ENCODE measurements at places on chromosomes 1 and 21.

GRCh38 chr1:180778782-180779398, 133.8 kb upstream of the KIAA1614 start:
- no peak for DNase-seq

DNA sequence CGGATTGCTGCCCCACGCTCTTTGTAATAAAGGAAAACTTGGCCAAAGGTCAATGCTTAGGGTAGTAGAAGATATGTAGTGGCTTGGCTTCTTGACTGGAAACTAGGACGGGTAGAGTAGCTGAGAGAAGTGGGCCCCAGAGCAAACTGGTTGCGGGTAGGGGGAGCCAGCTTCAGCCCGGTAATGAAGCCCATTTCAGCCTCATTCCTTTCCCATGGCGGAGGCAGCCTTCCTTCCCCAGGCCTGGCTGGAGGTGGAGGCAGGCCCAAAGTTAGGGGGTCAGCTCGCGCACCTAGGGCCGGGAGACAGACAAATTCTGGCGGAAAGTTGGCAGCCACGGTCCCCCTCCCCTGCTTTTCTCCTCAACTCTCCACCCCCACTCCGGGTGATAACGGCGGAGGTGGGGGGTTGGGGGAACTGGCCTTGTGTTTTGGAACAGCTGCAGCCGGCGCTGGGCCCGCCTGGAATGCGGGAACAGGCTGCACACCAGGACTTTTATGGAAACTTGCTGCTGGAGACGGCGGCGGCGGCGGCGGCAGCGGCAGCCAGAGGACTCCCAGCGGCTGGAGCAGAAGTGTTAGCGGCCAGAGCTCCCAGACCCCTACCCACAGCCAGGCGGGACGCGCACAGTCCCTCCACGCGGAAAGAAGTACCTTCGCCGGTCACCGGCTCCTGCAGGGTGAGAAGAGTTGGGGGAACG, at the start of gene NEXN:
NEXN (plus strand) TSS at position 544 of the 700 bp plus-strand sequence. CDS start 27,483 bp downstream, outside the sequence.
- peak; percentile 41 for DNase-seq

DNA sequence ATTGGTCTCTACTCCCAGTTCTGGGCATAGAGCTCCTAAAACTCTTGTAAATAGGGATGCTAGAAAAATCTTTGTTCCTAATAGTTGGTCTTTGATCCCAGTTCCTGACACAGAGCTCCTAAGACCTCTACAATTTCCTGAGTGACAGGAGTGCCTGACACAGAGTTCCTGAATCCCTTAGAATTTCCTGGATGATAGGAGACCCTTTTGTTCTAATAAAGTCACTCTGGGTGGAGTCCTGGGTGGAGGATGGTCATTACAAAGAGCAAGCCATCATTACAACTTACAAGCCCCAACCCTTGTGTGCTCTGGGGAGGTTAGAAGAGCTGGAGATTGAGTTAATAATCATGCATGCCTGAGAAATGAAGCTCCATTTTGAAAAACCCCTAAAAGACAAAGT, 58.4 kb downstream of the ZZZ3 start:
- DNase-seq = no peak

- DNase-seq = no peak
These were observed 65.8 kb upstream of the KRTAP11-1 start for GRCh38 chr21:30947141-30947540.

DNA sequence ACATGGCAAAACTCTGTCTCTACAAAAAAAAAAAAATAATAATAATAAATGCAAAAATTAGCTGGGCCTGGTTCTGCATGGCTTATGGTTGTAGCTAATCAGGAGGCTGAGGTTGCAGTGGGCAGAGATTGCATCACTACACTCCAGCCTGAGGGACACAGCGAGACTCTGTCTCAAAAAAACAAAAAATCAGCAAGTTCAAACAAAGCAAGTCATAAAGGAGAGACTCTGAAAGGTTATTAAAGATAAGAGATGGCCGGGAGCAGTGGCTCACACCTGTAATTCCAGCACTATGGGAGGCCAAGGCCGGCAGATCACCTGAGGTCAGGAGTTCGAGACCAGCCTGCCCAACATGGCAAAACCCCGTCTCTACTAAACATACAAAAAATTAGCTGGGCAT, 28.8 kb downstream of the COP1 start:
- no peak for DNase-seq

GRCh38 chr1:197183195-197183748, 36.8 kb upstream of the ASPM start:
- DNase-seq = no peak

- no peak for DNase-seq
These were observed 4.5 kb upstream of the FAM177B start for GRCh38 chr1:222732216-222733159.

DNA sequence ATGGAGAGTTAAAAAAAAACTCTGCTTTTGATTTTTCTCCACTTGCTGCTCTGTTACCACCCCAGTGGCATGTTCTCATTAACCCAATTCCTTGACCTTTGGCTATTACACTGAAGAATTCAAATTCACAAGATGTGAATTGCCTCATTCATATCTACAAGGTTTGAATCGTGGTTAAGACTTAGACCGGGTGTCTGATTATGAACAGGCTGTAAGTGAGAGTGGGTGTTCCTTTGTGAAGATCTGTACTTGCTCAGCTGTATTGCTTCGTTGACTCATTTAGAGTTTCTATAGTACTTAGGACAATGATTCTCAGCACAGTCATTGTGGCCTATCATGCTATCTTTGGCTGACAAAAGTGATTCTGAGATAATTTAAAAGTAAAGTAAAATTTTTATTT, 36.4 kb downstream of the DNM3 start:
- DNase-seq = no peak

- DNase-seq = no peak
These were observed 15.2 kb downstream of the PPT1 start for GRCh38 chr1:40081871-40082270.

DNA sequence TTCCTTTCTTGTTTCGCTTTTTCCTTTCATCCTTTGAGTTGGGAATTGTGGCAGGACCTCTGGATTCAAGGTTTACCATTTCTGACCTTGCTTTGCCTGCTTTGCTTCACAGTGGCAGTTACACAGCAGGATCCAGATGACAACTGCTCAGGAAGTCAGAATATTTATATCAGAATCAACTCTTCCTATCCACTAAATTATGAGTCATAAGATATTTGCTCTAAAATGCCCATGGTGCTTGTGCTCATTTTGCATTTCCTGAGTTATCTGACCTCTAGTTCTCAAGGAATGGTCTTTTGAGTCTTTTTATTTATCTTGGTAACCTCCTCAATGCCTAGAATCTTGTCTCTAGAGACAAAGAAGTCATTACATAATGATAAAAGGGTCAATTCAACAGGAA, 290.8 kb downstream of the LRRC7 start:
- DNase-seq = no peak

- DNase-seq = no peak
These were observed 44.7 kb downstream of the ABCG1 start for GRCh38 chr21:42263591-42264131.

GRCh38 chr1:90417126-90417525, 300.0 kb downstream of the BARHL2 start:
- no peak for DNase-seq

- DNase-seq = no peak
These were observed 39.4 kb upstream of the CCDC27 start for GRCh38 chr1:3712573-3713535.

DNA sequence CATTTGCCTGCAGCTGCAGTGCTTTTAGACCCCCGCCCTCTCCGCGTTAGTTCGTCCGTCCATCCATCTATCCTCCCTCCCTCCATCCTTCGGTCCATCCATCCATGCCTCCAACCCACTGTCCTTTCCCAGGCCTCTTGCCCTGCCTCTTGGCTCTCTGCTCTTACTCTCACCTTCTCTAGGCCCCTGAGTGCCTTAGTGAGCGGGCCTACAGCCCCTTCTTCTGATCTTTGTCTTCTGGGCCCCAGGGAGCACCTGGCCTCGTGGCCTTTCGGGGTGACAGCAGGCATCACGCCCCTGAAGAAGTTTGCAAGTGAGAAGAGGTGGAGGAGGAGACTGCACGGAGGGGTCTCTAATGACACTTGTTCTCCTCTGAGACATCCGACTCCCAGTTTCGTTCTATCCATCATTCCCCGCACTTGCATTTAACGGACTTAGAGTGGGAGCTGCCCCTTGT, 842 bp downstream of the ATXN7L2 start:
- no peak for DNase-seq

GRCh38 chr21:25985990-25986389, 184.6 kb downstream of the APP start:
- no peak for DNase-seq

GRCh38 chr1:32618673-32619221, 31.6 kb downstream of the ZBTB8OS start:
- DNase-seq = no peak

DNA sequence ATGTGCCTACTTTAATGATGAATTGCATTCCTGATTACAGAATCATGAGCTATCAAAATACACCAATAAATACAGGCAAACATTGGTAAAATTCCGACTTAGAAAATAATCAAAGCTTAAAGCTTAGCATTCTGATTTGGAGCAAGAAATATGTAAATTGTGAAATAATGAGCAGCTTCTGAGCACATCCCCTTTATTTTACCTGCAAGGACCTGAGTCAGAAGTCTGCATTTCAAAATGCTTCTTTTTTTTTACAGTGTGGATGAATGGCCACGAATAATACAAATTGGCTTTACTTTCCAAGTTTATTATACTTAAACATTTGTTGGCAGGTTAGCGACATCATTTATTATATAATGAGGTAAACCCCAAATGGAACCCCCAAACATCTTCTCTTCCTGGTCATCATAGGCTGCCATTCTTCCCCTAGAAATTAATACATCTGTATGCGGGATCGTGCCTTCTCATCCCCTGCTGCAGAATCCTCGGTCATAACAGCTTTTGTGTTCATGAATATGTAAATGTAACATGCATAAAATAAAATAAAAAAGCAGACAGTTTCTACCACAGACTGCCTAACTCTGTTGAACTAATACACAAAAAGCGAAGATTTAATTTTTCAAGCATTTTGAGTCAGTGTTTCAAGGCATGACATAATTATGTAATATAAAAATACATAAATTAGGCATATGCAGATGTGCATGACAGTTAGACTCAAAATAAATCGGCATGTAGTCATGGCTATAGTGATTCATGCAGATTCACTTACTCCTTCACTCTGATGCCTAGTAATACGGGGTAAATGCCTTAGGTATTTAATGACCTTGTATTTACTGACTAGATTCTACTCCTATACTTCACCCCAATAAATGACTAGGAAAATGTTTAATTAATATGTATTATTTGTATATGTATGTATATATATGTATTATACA, 339.7 kb downstream of the USP25 start:
- DNase-seq = no peak

DNA sequence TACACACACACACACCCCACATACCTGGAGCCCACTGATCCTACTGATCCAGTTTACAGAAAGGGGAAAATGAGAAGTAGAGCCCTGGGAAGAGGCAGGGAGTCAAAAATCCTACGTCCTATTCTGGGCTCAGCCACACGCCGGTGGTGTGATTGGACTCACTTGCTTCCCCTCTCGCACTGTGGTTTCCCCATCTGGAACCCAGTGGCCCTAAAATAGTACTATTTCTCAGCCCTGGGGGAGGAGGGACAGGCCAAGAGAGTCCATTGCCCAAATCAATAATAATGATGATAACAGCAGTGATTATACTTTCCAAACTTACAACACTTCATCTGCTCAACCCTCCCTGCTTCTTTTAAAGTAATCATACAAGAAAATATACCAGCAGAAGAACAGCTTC, 2.9 kb upstream of the PIGR start:
- no peak for DNase-seq

DNA sequence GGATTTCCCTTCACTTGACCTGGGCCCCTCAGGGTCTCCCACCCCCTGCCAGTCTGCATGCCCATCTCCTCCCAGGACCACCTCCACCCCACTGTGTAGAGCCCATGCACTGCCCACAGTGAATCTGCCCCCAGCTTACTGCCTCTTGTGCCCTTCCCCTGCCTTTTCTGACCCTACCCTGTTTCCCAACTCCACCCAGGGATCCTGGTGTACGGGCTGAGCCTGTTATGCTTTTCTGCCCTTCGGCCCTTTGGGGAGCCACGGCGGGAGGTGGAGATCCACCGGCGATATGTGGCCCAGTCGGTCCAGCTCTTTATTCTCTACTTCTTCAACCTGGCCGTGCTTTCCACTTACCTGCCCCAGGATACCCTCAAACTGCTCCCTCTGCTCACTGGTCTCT, 1.9 kb downstream of the TMEM79 start:
- no peak for DNase-seq

DNA sequence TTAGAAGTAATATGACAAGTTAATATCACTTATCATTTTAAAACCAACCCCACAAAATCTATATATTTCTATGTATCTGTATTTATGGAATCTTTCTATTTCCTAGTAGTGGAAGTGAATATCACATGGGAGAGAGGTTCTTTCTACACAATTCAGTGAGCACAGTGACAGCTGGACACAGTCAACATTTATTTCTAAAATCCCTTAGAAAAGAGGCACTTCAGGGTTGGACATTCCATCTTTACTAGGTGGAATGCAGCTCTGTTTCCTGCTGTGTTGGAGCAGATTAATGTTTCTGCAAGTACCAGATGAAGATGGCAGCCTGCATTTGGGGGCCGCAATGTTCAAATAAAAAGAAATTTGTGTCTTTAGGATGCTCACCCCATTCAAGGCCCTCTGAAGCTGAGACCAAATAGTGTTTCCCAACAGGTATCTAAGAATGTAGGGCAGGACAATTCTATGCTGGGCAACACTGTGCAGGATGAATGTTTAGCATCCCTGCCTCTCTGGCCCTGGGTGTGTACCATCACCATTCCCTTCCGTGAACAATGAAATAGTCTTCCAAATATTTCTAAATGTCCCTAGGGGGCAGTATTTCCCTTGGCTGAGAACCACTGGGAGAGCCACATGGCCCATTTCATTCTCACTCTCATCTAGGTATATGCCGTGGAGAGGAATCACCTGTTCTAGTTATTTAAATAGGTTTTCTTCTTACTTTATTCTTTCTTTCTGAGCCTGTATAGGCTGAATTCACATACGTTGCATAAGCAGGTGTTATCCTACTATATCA, 394.8 kb downstream of the PRDM2 start:
- DNase-seq = no peak

DNA sequence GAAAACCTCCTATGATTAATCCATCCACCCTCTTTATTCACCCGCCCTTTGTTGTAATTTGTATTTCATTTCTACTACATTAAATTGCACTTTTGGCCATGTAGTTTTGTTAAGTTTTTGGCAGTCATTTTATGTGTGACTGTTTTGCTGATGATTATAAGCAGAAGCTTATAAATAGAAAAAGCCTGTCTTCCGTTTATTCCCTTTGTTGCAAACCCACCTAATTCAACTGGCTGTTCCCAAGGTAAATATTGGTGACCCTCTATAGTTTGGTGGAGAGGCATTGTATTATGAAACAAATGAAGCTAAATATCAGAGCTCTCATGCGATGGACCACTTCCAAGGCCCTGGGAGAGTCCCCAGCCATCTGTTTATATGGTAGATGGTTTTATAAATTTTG, 36.7 kb upstream of the IGSF3 start:
- DNase-seq = no peak

- DNase-seq = no peak
These were observed 21.3 kb downstream of the ZCCHC17 start for GRCh38 chr1:31318146-31318545.

DNA sequence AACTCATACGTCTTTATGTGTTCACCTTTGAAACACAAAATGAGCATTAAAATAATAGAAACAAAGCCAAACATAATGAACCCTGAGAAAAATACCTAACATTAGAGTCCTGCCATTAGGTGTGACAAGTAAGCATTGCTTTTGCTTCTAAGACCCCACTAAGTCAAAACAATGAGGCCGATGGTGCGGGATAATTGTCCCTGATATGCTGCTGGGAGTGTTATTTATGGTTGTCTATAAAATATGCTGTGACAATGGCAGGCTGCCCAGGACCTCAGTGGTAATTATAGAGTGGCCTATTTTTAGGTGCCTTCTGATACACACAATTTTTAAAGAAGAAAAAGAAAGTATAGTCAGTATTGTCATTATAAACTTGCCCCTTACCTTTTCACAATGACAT, 1423.1 kb downstream of the AMY1C start:
- DNase-seq = no peak

Measured in PC-9 (cell line).